ENCODE measurements at places on chromosomes 7 and 10.

- no peak for DNase-seq
Observed at GRCh38 chr10:122473116-122473515, 11.8 kb downstream of the HTRA1 start.

- DNase-seq, result no peak
Observed at GRCh38 chr7:158541346-158542010, 46.1 kb downstream of the PTPRN2 start.

DNA sequence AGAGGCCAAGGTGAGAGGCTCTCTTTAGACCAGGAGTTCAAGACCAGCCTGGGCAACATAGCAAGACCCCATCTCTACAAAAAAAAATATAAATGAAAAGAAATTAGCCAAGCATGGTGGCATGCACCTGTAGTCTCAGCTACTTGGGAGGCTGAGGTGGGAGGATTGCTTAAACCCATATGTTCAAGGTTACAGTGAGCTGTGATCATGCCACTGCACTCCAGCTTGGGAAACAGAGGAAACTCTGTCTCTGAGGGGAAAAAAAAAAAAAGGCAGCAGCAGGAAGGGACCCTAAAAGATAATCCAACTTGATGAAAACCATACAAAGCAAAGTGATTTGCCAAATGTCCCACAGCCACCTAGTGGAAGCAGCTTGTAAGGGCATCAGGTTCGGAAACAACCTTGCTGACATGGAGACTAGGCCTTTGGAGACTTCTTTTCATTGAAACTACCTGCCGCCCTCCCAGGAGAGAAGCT lies 15.6 kb upstream of the PBLD start:
- DNase-seq, result peak; percentile 16

GRCh38 chr7:95686109-95686508 lies 86.2 kb upstream of the DYNC1I1 start:
- DNase-seq, result no peak
